ENCODE measurements at places on chromosomes 4 and X. TPM values are rescaled to one million over a fixed set of nuclear protein-coding genes. Genes with fewer than 3 reads are reported as not detected.
A peak's percentile ranks its signal among the peaks of the same experiment; 100 is the strongest.

DNA sequence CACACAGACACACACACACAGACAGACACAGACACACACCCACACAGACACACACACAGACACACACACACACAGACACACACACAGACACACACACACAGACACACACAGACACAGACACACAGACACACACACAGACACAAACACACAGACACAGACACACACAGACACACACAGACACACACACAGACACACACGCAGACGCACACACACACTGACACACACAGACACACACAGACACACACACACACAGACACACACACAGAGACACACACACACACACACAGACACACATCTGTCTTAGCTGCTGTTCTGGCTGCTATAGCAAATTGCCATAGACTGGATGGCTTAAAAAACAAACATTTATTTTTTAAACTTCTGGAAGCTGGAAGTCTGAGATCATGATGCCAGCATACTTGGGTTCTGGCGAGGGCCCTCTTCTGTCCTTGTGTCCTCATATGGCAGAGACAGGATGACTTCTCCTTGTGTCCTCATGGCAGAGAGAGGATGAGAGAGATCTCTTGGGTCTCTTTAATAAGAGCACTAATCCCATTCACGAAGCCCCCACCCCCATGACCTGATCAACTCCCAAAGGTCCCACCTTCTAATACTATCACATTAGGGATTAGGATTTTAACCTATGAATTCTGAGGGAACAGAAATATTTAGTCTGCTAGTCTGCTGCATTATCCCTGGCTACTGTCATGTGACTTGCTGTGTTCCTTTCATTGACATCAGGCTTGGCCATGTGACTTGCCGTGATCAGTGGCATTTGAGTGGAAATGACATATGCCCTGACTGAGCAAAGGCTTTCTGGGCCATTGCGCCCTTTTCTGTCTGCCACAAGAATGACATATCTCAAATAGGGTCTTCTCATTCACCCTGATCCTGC, 32.7 kb upstream of the RASGEF1B start:
- DNase-seq, result no peak
- H3K27ac ChIP-seq, result peak overlapping the region; percentile 56
- H3K36me3 ChIP-seq, result no peaks in the 10 kb centered on the region
- H3K27me3 ChIP-seq, result no peaks in the 10 kb centered on the region

DNA sequence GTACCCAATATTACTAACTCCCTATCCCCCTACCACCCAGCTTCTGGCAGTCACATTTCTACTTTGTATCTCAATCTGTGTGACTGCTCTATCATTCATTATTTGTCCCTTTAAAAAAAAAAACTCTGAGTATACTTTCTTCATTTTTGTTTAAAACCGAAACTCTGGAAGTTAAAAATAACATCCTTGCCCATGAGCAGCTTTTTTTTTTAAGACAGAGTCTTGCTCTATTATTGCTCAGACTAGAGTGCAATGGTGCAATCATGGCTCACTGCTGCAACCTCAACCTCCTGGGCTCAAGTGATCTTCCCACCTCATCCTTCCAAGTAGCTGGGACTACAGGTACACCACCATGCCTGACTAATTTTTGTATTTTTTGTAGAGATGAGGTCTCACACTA, 15.8 kb downstream of the UBE2K start:
- no peaks in the 10 kb centered on the region for H3K27me3 ChIP-seq
- H3K4me3 ChIP-seq, result no peak overlapping the region
- H3K4me1 ChIP-seq, result peaks cover 36% of the 10 kb centered on the region
- DNase-seq, result no peak

- no peaks in the 10 kb centered on the region for H3K27me3 ChIP-seq
- DNase-seq, result no peak
- H3K27ac ChIP-seq, result no peak overlapping the region
- no peaks in the 10 kb centered on the region for H3K36me3 ChIP-seq
- H3K4me1 ChIP-seq, result no peaks in the 10 kb centered on the region
Observed at GRCh38 chrX:20743046-20743445, 476.3 kb upstream of the RPS6KA3 start.

Gene MPP1
- 15.7 TPM for total RNA-seq

All from vagina (tissue), 2 donors.